Immature natural killer cell (primary cell): ENCODE measurements at places on chromosomes 6 and 20. TPM values are rescaled to one million over a fixed set of nuclear protein-coding genes. Genes with fewer than 3 reads are reported as not detected.

- no peak overlapping the region for H3K4me3 ChIP-seq
- no peaks in the 10 kb centered on the region for H3K27me3 ChIP-seq
- no peak for DNase-seq
- H3K27ac ChIP-seq: no peak overlapping the region
Observed at GRCh38 chr6:132888701-132889100, 74.3 kb downstream of the RPS12 start.

GABRR1 gene
- polyA plus RNA-seq: not detected

- H3K27me3 ChIP-seq: no peaks in the 10 kb centered on the region
- H3K36me3 ChIP-seq: no peaks in the 10 kb centered on the region
- H3K27ac ChIP-seq: no peak overlapping the region
- H3K4me1 ChIP-seq: no peaks in the 10 kb centered on the region
- H3K4me3 ChIP-seq: no peak overlapping the region
Observed at GRCh38 chr6:8172530-8172929, 70.2 kb upstream of the EEF1E1 start.

- no peak overlapping the region for H3K27ac ChIP-seq
- H3K36me3 ChIP-seq: no peaks in the 10 kb centered on the region
- no peak overlapping the region for H3K4me3 ChIP-seq
- no peak for DNase-seq
- peaks cover 3% of the 10 kb centered on the region for H3K27me3 ChIP-seq
- no peaks in the 10 kb centered on the region for H3K4me1 ChIP-seq
Observed at GRCh38 chr20:20795721-20796120, 83.3 kb upstream of the RALGAPA2 start.

DNA sequence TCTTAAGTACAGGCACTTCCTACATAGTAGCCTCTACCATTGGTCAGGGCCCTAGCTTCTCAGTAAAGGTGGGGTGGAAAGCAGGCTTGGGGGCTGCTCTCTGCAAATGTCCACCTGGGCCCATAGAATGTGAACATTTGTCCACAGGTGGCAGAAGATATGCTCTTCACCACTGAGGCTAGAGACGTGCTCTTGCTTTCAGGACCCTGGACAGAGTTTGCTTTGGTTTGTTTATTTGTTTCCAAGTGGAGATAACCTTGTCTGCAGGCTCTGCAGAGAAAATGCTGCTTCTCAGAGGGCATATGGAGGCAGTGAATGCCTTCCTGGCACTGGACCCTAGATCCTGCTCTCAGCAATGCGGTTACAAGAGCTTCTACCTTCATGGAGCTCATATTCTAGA, 129.0 kb downstream of the F13A1 start:
- peaks cover 6% of the 10 kb centered on the region for H3K27me3 ChIP-seq
- no peak overlapping the region for H3K27ac ChIP-seq
- no peaks in the 10 kb centered on the region for H3K36me3 ChIP-seq
- H3K4me1 ChIP-seq: no peaks in the 10 kb centered on the region
